ENCODE measurements at places on chromosomes 3 and 15.

- DNase-seq, result no peak
Observed at GRCh38 chr3:195709676-195710085, 11.1 kb upstream of the MUC20 start.

DNA sequence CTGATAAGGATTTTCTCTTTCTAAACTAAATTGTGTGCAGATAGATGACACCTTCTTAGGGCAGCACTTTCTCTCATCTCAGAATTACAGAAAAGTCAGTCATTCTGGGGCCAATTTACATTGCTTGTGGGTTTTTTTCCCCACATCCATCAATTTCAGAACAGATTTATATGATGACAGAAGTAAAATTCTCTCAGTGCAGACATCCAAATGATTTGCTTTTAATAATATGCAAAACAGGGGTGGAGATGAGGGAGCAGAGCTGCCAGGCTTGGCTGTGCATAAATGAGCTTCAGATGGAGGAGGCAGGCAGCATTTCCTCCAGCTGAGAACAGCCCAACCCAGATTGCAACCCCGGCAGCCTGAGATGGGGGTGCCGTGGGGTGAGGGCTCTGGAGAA lies 44.0 kb downstream of the EDEM1 start:
- no peak for DNase-seq

- DNase-seq, result no peak
Observed at GRCh38 chr15:81331600-81331999, 7.7 kb upstream of the STARD5 start.

- DNase-seq, result peak; percentile 35
Observed at GRCh38 chr3:73516631-73517030, 108.1 kb downstream of the PDZRN3 start.

- DNase-seq, result peak; percentile 37
Observed at GRCh38 chr3:185537369-185537970, 14.9 kb downstream of the LIPH start.

DNA sequence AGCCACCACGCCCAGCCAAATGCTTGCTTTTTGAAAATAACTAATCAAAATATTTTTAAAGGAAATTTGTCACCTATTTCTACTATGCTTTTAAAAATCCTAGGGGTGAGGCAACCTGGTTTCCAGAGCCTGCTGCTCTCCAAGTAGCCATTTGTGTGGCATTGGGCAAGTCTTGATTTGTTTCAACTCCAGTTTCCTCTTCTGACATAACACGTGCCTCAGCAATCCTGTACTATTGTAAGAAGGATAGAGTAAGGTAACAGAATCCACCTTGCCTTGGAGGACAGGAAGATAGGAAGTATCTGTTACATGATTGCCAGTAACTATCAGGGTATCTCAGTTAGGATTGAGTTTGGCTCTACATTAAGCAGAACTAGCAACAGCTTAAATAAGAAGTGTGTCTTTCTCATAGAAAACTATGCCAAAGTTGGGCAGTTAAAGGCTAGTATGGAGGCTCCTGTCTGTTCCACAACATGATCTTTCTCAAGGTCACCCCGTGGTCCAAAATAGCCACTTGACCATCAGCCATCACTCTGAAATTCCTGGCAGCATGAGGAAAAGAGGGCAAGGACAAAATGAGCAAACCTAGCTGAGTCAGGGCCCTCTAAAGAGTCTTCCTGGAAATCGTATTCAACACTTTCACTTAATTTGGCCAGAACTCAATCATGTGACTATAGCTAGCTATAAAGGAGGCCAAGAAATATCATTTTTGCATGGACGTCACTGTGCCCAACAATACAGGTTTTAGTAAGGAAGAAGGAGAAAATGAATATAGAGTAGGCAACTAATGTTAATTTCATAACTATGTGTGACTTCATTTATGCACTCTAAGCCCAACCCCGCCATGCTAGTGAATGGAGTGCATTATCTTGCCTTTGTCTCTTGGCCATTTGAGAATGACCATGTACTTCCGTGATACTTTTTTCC lies 66.1 kb downstream of the HMG20A start:
- no peak for DNase-seq

Measured in NCI-H510A treated with DMSO at 0.1 percent for 48 hours (cell line).